EL (cell line): ENCODE measurements at places on chromosomes 5 and 9.

DNA sequence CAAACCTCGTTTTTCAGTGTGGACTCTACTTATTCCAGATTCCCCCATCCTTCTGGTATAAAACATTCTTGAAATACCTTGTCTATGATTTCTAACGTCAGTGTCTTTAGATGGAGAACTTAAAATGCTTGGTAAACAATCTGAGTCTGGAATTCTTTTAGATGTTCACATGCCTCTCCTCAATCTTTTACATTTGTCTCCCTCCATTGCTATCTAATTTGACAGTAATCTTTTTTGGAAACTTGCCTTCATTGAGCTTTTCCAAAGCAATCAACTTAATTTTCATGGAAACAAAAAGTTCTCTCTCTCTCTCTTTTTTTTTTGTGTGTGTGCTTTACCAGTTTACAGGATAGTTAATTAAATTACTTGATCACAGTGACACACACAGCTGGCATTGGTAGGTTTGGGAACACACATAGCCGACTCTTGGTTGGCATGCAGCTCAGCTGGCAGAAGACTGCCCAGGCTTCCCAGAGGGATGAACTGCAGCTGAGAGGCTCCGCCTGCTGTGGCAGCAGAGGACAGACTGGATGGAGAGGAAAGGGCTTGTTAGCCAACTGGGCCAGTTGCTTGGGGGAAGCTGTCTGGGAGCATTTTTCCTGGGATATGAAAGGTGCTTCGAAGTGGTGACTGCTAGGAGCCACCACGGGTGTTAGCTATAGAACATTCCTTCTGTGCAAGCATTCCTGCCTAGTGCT, 271.3 kb downstream of the ZSWIM6 start:
- peak; percentile 26 for DNase-seq

DNA sequence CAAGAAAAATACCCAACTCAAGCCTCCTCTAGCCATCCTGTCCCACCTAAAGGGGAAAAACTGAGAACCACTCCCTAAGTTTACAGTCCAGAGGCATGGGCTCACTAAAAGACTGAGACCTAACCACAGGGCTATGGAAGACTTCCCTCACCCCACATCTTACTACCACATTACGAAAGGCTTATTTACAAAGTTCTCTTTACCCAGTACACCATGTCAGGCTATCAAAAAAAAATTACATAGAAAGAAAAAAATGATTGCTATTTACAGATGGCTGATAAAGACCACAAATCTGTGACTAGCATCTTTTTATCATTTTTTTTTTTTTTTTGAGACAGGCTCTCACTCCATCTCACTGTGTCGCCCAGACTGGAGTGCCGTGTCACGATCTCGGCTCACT, 69.7 kb upstream of the TNPO1 start:
- peak; percentile 44 for DNase-seq

DNA sequence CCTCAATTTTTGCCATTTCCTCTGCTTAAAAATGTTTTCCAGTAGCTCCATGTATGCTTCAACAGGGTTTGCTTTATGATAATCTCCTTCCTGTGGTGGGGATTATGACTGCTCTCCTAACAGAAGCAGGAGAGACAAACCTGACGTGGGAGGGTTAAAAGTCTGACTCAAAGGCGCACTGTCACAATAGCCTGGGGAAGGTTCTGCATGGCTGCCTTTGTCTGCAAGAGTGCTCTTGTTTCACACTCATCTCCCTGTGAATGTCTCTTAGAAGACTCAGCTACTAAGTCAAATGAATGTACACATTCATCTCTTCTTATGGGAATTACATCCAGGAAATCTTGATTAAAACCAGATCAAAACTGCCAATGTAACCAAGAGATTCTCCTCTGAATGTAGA, 90.9 kb upstream of the MTAP start:
- DNase-seq, result no peak

DNA sequence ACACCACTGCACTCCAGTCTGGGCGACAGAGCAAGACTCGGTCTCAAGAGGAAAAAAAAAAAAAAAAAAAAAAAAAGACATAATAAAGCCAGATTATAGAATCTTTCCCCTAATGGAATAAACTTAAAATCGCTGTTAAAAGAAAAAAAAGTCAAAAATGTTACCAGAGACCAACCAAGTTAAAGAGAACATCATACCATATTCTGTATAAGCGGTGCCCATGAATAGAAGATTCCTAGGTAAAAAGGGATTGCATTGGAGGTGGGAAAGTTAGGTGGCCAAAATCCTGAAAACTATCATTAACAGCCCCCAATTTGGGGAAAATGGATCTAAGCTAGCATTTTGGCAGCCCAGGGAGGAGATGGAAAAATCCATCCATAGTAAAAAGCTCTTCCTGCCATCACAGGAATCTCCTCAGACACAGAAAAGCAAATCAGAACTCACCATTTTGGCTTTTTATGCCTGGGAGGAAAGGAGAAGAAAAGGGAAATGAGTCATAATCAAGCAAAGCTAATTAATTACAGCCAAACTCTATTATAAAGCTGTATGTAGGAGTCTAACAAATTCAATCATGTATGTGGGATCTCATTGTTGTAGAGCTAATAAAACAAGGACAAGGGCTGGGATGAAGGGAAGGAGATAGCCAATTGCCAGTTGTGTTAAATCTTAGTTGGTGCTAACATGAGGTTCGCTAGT, 363.8 kb downstream of the ARL15 start:
- no peak for DNase-seq
